Osteoblast (primary cell): ENCODE measurements at places on chromosomes 5 and 9. TPM values are rescaled to one million over a fixed set of nuclear protein-coding genes. Genes with fewer than 3 reads are reported as not detected.

- DNase-seq: no peak
Measured at GRCh38 chr5:38639377-38640358, 83.2 kb upstream of the LIFR start.

Gene FBLL1
- total RNA-seq: 0.36 and 1.2 TPM in 2 replicates

DNA sequence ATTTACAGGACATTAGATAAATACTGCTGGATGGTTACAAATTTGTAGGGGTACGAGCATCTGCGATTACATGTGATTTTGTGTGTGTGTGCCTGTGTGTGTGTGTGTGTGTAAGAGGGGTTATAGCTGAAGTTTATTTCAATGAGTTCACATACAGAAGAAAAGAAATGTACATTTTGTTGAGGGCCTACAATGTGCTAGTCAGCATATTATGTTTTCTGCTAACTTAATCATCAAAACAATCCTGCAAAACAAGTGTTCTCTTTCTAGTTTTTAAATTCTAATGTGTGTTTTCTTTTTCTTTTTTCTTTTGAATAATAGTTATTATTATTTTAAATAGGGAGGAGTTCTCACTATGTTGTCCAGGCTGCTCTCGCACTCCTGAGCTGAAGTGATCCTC is 305.7 kb downstream of the ARL15 start:
- DNase-seq: no peak

- no peak for DNase-seq
Measured at GRCh38 chr9:33124751-33125381, 42.3 kb downstream of the B4GALT1 start.

- DNase-seq: peak; percentile 88
Measured at GRCh38 chr5:10590226-10590999, 26.5 kb downstream of the ANKRD33B start.

GRCh38 chr9:92077888-92078287 is 37.3 kb downstream of the SPTLC1 start:
- DNase-seq: no peak

DNA sequence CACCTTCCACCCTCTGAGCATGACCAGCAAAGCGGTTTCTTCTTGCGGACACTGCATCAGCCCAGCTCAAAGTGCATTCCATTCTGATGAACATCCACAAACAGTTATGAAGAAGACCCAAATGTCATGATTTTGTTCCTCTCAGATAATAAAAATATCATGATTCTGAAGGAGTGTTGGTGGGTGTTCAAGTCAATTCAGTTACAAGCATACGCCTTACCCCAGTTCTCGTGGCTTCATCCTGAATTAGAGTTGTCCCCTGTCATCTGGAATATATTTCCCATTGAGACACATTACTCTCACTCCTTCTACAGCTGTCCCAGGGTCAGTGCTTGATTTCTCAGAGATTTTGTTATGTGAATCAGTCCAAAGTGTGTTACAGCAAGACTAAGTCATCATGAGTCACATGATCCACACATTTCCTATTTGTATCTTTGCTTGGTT is 325.4 kb downstream of the RFX3 start:
- no peak for DNase-seq

Gene CERCAM
- total RNA-seq: 186 and 195 TPM in 2 replicates

Gene SLC28A3
- total RNA-seq: 0.59 and 0.72 TPM in 2 replicates

GRCh38 chr9:71765693-71766092 is 2.6 kb downstream of the CEMIP2 start:
- no peak for DNase-seq

Gene RNF183
- total RNA-seq: not detected in 2 replicates

DNA sequence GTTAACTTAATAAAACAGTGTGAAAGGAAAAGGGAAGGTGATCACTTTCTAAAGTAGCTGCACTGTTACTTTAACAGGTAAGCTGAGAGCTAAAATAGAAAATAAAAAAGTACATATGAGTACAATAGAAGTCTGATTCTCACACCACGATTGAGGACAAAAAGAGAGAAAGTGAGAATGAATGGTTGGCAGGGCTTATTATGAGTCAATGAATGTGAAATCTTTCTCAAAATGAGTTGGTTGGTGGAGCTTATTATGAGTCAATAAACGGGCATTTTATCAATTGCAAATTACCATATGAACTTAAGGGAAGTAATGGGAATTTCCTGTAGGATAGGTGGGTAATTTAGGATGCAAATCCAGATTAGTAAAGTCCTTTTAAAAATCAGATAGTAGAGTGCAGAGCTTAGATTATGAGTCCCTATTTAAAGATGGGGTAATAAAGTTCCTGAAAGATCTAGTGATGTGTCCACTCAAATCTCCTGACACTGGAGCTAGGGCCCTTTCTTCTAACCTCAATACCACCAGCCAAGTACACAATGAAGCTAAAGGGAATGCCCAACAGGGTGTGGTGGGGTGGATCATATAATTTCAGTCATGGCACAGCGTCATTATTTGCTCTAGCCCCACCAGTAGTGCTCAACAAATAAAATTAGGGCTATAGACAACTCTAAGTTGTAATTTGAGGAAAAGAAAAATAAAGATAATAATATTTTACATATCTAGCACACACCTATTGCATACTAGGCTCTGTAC is 21.1 kb upstream of the TLR4 start:
- DNase-seq: no peak

DNA sequence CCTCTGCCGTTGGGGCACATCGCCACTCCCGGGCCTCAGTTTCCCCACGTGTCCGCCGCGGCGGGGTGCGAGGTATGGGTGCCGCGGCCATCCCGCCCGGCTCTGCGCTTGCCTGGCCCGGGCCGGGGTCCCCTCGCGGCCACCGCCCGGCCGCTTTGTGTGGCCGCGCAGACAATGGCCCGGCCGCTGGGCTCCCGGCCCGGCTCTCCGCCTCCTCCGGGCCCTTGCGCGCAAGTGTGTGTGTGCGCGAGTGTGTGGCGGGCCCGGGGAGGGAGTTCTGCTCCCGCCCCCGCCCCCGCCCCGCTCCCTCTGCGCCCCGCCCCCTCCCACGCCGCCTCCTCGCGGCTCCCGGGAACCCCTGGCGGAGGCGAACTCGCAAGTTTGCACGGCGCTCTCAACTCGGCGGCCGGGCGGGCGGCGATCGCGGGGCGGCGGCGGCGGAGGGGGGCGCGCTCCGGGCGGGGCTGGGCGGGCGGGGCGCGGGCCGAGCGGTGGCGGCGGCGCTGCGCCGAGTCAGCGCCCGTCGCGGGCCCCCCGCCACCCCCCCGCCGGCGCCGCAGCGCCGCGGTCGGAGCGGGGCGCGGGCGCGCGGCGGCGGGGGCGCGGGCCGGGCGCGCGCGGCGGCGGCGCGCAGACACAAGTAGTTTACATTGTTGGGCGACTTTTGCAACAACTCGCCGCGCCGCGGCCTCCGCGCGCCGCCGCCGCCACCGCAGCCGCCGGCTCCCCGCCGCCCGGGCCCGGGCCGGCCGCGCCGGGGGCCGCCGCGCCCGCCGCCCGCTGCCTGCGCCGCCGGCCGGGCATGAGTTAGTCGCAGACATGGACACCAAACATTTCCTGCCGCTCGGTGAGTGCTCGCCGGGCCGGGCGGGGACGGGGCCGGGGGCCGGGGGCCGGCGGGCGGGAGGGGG is at the start of gene RXRA:
Gene RXRA, plus strand, starts transcription at position 643 of the 911 bp plus-strand sequence. Its CDS starts 177 bp downstream, at position 820.
- DNase-seq: peak; percentile 99

DNA sequence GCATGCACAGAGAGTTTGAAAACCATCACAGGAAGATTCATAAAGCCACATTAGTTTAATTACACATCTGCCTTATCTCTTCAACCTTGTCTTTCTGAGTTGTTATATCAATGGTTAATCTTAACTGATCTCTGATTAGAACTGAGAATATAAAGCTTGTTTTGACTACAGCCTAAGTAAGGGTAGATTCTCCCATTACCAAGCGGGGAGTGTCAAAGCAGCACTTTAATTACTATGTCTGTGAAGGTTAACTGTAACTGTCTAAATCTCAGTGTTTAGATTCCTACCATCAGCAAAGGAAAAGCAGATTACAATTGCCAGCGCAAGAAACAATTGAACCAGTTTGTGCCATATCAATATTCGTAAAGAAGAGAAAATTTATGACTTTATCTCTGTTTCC is 348.7 kb downstream of the CDH12 start:
- DNase-seq: no peak

GRCh38 chr9:114706711-114707110 is 24.7 kb upstream of the TEX48 start:
- DNase-seq: no peak

Gene ANKRD18A
- total RNA-seq: under 0.01 TPM in 1 of 2 replicates, not detected in the other

DNA sequence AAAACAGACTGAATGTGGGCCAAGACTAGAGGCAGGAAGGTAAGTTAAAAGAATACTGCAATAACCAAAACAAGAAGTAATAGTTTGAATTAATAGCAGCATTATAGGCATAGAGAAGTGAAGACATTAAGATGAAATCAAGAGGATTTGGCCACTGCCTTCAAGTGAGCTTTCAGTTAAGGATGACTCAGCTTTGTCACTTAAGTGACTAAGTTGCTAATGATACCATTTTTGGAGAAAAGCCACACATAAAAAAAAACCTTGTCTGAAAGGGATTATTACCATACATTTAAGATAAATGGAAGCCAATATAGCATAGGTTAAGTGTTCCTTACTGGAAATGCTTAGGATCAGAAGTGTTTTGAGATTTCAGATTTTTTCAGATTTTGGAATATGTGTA is 57.0 kb downstream of the ECPAS start:
- DNase-seq: peak; percentile 30

Gene HMGXB3
- 49.8 and 54.3 TPM in 2 replicates for total RNA-seq

DNA sequence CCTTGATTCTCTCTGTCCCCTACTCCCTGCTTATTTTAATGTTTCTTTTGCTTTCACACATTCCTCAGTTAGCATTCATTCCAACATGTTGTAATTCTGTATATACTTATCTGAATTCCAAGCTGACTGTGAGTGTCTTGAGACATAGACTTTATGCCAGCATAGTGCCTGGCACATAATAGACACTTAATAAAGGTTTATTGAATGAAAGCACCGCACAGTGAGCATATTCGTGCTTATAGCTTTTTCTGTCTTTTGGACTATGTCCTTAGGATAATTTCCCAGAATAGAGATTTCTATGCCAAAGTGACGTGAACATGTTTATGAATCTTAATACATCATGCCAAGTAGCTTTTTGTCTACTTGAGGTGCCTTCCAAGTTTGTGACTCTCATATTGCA is 174.6 kb downstream of the CD180 start:
- no peak for DNase-seq

- peak; percentile 73 for DNase-seq
Measured at GRCh38 chr9:16243798-16244197, 626.7 kb downstream of the BNC2 start.

GRCh38 chr9:93064392-93065134 is 6.1 kb downstream of the SUSD3 start:
- DNase-seq: peak; percentile 74

- DNase-seq: peak; percentile 37
Measured at GRCh38 chr9:137725598-137725997, 106.8 kb downstream of the EHMT1 start.

Gene PLGRKT
- total RNA-seq: 15.6 and 18.3 TPM in 2 replicates

GRCh38 chr5:123696921-123697341 is 185.0 kb downstream of the CSNK1G3 start:
- DNase-seq: no peak

DNA sequence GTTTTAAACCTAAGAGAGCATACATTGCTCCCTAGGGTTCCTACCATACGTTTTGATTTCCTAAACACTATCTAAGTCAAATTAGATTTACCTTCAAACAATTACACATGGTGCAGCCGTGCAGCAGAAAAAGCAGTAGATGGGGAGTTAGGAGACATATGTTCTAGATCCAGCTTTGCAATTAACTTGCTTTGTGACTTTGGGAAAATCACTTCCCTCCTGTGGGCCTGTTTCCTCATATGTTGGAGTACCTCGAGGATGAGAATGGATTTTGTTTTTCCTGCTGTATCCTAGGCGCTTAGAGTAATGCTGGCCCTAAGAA is 711 bp downstream of the MRPL50 start:
- DNase-seq: no peak

Gene PRRX2
- 27.5 and 34.8 TPM in 2 replicates for total RNA-seq

Gene PTGES
- 70.9 and 115 TPM in 2 replicates for total RNA-seq

Gene SLC2A6
- 25.3 TPM in 2 replicates for total RNA-seq
